ENCODE measurements at places on chromosomes 7 and 10.

GRCh38 chr7:123771256-123771655 is 22.5 kb upstream of the WASL start:
- DNase-seq, result no peak

GRCh38 chr10:29174389-29174788 is 114.5 kb upstream of the LYZL1 start:
- DNase-seq, result no peak

DNA sequence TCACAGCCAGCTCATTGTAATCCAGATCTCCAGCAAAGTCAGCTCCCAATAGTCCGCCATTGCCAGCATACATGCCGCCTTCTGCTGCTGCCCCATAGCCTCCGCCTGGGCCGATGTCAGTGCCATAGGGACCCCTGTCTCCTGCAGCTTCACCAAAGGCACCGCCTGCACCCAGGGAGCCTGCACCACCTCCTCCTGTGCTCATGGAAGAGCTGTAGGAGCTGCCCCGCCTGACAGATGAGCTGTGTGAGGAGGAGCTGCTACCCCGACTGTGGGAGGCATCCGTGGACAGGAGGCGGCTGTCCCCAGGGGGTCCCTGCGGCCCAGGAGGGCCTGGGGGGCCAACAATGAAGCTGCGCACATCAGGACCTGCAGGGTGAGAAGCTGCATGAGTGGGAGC is 51.7 kb downstream of the COL17A1 start:
- no peak for DNase-seq

DNA sequence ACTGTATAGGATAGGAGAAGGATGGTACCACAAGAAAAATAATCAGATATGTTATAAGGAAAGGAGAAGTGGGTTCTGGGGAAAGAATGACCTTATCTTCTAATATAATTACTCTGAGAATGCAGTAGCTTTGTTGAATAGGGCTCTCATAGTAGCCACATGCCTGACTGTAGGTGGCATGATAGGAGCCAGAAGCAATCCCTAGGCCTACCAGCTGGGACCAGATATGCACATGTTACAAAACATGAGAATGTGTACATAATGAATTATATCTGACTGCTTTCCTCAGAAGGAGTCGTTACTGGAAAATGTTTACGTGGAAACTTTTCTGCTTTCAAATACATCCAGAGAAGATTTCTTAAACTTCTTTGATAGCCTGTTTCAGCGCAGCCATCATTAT is 53.2 kb upstream of the FAM3C start:
- no peak for DNase-seq

DNA sequence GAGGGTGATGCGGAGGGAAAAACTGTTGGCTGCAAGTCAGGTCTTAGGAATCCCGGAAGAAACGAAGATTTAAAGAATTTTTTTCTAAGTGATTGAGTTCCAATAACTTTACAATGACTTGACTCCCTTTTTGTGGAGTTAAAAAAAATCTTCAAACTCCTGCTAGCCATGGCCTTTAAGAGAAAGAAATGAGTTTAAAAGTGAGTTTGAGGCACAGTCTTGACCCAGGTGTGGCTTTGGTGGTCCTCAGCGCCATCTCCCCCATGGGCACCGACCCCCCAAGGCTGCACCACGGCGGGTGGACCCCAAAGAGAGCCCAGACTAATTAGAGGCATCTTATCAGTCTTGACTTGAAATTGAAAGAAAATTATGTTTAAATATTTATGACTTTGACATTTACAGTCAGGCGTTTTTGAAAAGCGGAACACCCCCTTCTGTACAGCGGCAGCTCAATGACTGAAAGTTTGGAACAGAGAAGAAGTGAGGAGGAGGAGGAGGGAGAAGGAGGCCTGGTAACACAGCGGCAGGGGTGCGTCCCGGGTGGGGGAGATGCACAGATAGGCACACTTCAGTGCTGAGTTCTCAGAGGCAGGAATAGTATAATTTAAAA is 349.6 kb downstream of the DNAJB6 start:
- DNase-seq, result no peak

- DNase-seq, result peak; percentile 68
Observed at GRCh38 chr10:5446390-5446926, 34.1 kb downstream of the NET1 start.

DNA sequence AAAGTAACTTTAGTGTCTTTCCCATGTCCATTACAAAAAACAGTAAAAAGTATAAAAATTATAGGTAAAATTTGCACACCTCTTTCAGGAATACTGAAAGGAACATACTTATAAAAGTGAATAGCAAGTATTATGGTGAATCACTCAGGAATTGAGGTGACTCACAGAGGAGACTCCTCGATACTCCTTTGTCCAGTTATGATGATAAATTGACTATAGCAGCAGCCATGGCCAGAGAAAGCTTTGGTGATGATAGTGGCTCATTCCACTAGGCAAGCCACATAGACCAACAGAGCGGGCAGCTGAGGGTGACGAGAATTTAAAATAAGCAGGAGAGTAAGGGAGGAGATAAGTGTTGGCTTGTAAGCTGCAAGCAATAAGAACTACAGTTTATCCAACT is 1231.1 kb upstream of the CELF2 start:
- DNase-seq, result no peak

DNA sequence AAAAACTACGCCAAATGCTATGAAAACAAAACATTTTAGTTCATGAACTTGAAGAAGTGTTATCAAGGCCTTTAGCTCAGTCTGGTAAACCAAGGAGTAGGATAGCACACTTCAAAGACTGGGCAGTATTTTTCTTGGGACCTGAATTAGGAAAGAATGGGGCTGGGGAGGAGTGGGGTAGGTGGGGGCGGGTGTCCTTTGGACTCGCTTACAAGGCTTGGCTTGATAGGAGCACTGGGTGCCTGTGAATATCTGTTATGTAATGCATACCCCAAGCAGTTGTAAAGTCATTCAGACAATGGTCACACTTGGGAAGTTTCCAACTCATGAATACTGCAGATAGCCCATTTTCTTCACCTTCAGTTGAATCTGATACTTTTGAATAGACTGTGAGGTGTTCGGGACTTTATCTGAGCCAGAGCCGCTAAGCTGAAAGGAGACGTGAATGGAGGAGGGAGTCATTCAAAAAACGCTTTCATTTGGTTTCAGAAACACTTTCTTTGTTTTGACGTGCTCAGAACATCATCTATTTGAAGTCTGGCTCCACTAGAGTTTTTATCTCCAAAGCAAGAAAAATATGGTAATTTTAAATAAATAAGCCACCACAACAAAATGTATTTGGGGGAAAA is 70.1 kb upstream of the FAM204A start:
- DNase-seq, result no peak
